ENCODE measurements at places on chromosomes 6 and 20. TPM values are rescaled to one million over a fixed set of nuclear protein-coding genes. Genes with fewer than 3 reads are reported as not detected.

- H3K27ac ChIP-seq, result no peak overlapping the region
- H3K4me1 ChIP-seq, result no peaks in the 10 kb centered on the region
- no peak overlapping the region for H3K4me3 ChIP-seq
- no peak for DNase-seq
- no peaks in the 10 kb centered on the region for H3K36me3 ChIP-seq
These were observed 24.7 kb upstream of the PHF3 start for GRCh38 chr6:63610944-63611343.

GRCh38 chr20:30610029-30610693 lies 647.3 kb upstream of the DEFB115 start:
- H3K4me1 ChIP-seq, result no peaks in the 10 kb centered on the region
- no peak overlapping the region for H3K4me3 ChIP-seq
- DNase-seq, result no peak
- no peaks in the 10 kb centered on the region for H3K27me3 ChIP-seq
- H3K27ac ChIP-seq, result no peak overlapping the region
- no peaks in the 10 kb centered on the region for H3K36me3 ChIP-seq

Gene ADGB
- total RNA-seq, result 8.1 TPM

Gene OPRL1
- total RNA-seq, result 2.9 TPM

DNA sequence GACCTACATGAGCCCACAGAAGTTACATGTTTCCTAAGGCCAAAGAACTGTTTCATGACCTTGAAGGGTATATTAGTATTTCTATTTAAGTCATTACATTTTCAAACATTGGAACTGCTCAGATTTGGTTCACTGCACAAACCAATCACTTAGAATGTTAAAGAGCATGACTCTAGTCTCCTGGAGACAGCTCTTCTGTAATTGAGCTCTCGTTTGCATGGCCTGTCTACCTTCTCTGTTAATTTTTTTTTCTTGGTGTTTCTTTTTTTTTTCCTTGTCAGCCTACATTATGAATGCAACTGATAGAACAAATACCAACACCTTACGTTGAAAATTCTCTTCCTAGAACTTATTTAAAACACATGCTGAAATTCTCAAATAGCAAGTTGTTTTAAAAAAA lies 860.2 kb upstream of the MAP3K7 start:
- H3K4me3 ChIP-seq, result no peak overlapping the region
- H3K27ac ChIP-seq, result no peak overlapping the region
- DNase-seq, result no peak
- H3K36me3 ChIP-seq, result no peaks in the 10 kb centered on the region

DNA sequence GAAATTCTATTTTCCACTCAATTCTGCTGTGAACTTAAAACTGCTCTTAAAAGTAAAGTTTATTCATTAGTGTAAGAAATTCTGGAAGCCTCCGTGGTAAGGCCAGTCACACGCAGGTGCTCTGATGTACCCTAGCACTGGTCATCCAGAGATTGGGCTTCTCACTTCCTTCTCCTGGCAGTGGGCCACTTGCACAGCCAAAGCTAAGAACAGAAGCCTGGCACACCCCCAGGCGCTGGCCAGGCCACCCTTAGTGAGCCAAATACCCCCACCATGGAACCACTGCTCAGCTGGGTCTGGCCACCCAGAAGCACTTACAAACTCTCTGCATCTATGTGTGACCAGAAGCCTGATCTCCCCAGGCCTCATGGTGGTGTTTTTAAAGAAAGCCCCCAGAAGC lies 35.3 kb upstream of the ARFGEF2 start:
- DNase-seq, result no peak
- H3K4me1 ChIP-seq, result no peaks in the 10 kb centered on the region
- H3K36me3 ChIP-seq, result no peaks in the 10 kb centered on the region
- no peaks in the 10 kb centered on the region for H3K27me3 ChIP-seq
- no peak overlapping the region for H3K27ac ChIP-seq

DNA sequence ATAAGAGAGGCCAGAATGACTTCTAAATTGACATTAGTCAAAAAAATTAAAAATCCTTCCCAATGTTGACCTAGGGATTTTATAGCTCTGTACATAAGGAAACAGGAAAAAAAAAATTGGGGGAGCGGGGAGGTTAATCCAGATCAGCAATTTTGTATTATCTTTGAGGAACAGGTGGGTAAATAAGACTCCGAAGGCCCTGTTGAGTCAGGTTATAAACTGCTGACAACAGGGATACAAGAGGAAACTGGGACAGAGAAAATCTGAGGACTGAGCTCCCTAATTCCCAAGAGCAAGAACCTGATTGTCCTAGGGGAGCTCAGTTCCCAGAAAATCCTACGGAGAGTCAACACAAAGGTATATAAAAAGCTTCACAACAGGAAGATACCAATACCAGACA lies 26.8 kb upstream of the CRIP3 start:
- no peaks in the 10 kb centered on the region for H3K36me3 ChIP-seq
- no peak for DNase-seq
- H3K27me3 ChIP-seq, result no peaks in the 10 kb centered on the region

Gene TRIM40
- not detected for total RNA-seq

Gene TSPO2
- total RNA-seq, result not detected
